Activated CD4-positive, CD25-positive, alpha-beta regulatory T cell (primary cell): ENCODE measurements at places on chromosomes 12 and 14.

GRCh38 chr14:72558721-72559120 lies 335.2 kb downstream of the DPF3 start:
- DNase-seq = no peak

GRCh38 chr12:12010277-12011039 lies 60.3 kb upstream of the BCL2L14 start:
- DNase-seq = no peak

- no peak for DNase-seq
These were observed 545.6 kb downstream of the SNAPC1 start for GRCh38 chr14:62307844-62308243.

DNA sequence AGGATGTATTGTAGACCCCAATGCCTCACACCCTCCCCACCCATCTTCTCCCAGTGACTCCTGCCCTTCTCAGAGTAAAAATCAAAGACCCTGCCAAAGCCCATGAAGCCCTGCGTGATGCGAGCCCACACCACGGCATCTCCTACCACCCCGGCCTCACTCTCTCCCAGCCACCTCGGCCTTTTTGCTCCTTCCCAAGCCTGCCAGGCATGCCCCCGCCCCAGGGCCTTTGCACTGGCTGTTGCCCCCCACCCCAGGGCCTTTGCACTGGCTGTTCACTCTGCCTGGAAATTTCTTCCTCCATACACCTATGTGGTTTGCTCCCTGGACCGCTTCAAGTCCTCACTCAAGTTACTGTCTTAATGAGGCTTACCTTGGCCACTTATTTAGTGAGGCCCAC lies 5.0 kb upstream of the CHGA start:
- no peak for DNase-seq

DNA sequence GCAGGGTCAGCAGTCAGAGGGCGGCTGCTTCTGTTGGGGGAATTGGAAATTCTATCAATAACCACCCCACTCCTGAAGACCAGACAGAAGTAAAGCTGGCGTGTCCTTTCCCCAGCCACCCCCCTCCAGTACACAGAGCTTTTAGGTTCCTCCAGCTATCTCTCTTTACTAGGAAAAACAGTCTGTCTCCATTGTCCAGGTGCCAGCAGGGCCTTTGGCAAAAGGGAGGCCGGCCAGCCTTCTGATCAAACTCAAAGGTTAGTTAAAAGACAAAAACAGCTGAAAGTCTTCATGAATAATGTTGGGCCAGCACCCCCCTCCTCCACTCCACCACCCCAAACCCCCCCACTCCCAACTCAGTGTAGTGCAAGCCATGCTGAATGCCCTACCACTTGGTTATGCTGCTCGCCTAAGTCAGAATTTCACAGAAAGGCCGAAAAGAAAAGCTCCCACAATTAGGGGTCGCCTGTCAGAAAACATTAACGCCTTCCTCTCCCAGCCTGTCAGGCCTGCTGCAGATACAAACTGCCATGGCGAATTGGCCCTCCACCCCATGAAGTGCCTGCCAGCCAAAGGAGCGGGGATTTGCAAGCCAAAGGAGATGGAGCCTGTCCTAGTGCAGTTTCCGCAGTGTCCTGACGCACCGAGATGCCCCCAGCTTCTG lies 8.9 kb downstream of the ASCL1 start:
- no peak for DNase-seq

GRCh38 chr14:82805892-82806825 lies 1272.5 kb upstream of the SEL1L start:
- no peak for DNase-seq

GRCh38 chr12:132448463-132448820 lies 41.5 kb upstream of the FBRSL1 start:
- no peak for DNase-seq

DNA sequence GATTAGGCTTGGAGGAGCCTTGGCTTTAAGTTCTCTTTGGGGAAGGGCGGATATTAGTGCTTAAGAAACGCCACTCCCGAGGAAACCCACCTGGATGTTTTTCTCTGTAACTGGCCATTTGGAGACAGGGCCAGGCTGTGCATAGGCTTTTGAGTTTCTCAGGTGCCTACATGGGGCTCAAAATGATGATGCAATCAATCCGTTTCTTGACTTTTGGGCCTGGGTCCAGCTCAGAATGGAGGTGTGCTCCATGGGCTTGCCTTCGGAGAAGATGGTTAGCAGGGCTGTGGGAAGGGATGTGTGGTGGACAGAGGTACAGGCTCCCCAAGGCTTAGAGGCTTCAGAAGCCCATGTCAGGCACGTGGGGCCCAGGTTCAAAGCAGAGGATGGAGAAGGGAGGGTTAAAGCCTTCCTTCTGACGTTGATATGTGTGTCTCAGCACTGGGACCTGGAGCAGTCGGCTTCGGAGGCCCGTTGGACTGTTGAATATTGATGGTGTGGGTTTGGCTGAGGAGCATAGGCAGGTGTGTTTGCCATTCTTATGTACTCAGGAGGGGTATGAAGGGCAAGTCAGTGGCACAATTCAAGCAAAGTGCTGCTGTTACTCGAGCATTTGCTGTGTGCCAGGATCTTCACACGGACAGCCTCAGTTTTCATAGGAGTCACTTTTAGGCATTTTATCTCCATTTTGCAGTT lies 82.8 kb downstream of the SLC25A47 start:
- DNase-seq = no peak

GRCh38 chr12:49037111-49037946 lies 18.8 kb upstream of the PRKAG1 start:
- DNase-seq = no peak

DNA sequence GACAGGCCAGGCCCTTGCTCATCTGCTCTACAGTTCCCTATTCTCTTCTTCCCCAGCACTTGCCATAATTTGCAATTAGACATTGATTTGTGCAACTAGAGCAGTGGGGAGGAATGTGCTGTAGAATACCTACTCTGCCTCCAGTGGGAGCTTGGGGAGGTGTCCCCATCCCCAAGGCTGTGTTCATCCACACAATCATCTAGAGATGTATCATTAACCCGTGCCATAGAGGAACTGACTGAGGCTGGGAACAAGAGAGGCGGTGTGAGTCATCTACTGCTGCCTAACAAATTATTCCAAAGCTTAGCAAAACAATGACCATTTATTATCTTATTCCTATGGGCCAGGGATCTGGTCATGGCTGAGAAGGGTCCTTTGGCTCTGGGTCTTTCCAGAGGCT lies 5.1 kb upstream of the OTUB2 start:
- no peak for DNase-seq

- DNase-seq = no peak
These were observed 2.4 kb upstream of the IL25 start for GRCh38 chr14:23370221-23370620.

DNA sequence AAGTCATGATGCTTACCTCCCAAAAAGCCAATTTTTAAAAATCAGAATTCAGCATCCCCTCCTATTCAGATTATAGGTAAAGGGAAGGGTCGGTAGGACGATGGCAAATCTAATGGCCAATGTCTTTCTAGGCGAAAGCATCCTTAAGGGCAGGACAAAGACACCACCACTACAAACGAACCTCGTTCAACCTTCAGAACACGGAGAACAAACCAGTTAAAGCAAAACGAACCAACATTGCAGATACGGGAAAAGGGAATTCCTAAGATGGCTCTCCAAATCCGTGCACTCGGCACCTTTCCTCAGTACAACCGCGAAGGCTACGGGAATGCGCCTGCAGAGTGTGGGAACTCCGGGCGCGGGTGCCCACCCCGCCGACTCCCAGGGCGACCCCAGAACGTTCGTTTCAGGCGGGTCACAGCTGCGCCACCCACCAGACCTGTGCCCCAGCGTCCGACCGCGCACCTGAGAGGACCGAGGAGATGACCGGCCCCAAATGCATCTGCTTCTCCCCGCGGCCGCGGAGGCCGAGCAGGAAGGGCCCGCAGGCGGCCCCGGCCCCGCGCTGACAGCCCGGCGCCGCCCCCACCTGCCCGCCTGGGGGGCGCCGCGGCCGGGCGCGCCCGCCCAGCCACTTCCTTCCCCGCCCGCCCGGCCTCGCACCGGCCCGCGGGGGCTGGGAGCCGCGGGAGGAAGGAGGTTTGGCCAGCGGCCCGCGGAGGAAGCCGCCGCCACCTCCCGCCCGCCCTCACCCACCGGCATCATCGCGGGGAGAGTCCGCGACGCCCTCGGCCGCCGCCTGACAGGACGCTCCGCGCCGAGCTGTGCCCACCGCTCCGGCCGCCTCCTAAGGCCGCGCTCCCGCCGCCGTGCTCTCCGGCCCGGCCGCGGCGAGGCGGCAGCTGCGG lies 578 bp downstream of the PPP1R13B start:
- no peak for DNase-seq

GRCh38 chr12:107139787-107140186 lies 46.4 kb upstream of the CRY1 start:
- no peak for DNase-seq

GRCh38 chr14:72701605-72702004 lies 192.3 kb downstream of the DPF3 start:
- DNase-seq = no peak

DNA sequence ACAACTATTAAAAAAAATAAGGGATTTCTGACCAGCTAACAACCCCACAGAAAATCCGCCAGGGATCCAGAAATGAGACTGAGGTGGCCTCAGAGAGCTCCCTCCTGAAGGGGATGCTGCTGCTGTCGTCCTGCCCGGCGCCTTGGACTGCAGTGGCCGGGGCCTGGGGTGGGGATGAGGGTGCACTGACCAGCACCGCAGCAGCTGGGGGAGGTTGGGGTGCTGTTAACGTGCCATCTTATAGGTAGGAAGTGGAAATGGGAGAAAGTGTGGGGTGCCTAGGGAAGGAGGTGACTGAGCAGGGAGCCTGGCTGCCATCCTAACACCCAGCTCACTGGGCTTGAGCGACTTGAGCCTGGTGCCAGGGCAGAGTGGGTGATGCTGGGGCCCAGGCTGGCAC lies 32.0 kb downstream of the DDX11 start:
- DNase-seq = no peak

DNA sequence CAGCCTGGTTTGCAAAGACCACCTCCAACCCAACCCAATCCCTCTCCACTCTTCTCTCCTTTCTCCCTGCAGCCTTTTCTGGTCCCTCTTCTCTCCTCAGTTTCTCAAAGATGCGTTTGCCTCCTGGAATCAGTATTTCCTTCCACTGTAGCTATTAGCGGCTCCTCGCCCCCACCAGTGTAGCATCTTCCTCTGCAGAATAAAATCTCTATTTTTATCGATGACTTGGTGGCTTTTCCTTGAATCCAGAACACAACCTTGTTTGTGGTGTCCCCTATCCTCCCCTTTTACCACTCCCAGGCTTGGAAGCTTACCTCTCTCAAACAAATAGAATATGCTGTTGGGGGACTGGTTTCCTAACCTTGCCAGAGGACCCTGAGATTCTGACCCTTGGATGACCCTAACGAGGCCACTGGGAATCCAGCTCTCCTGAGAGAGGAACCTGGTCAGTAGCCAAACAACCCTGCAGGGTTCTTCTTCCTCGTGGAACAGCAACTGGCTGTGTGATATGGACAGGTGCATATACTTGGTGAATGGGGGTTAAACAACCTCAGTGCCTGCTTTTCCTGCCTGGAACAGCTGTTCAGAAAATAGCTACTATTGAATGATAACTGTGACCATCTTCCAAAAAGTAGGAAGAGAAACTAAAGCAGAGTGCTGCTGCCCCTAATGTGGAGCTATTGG lies 4.4 kb downstream of the WNT1 start:
- DNase-seq = no peak

DNA sequence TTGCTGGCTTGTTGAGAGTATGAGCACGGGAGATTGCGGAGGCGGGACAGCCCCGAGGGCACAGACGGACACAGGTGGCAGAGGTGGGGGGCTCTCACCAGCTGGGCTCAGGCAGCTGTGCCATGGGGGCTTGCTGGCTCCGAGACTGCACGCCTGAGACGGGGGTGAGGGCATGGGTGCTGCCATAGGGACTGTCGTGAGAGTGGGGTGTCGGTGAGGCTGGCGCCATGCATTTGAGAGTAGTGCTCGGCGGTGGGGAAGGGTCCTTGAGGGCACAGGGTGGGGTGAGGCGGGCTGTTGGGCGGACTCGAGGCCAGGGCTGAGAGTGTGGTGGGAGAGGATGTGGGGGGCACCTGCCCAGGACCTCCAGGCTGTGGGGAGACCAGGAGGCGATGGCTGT lies 40.7 kb upstream of the TEX22 start:
- no peak for DNase-seq

DNA sequence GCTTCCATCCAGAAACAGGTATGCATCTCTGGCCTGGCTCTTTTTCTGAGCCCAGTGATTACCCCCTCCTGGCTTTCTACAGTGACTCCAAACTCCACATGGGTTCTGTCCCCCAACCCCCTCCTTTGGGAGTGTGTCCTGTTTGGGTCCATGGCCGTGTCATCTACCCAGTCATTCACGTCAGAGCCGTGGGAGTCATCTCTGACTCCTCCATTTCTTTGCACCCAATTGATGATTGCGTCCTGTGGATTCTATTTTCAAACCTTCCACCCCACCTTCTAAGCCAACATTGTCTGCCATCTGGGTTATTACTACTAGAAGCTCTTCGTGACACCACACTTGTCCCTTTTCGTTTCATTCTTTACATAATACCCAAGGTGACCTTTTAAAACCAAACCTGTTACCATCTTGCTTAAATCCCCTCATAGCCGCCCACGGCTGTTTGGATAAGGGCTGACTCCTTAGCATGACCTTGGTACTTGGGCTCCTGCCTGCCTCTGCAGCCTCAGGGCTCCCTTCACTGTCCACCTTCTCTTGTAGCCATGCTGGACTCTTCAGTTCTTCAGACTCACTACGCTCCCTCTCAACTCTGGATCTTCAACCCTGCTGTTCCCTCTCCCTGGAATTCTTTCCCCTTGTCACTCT lies 38.1 kb upstream of the NT5DC3 start:
- DNase-seq = no peak

DNA sequence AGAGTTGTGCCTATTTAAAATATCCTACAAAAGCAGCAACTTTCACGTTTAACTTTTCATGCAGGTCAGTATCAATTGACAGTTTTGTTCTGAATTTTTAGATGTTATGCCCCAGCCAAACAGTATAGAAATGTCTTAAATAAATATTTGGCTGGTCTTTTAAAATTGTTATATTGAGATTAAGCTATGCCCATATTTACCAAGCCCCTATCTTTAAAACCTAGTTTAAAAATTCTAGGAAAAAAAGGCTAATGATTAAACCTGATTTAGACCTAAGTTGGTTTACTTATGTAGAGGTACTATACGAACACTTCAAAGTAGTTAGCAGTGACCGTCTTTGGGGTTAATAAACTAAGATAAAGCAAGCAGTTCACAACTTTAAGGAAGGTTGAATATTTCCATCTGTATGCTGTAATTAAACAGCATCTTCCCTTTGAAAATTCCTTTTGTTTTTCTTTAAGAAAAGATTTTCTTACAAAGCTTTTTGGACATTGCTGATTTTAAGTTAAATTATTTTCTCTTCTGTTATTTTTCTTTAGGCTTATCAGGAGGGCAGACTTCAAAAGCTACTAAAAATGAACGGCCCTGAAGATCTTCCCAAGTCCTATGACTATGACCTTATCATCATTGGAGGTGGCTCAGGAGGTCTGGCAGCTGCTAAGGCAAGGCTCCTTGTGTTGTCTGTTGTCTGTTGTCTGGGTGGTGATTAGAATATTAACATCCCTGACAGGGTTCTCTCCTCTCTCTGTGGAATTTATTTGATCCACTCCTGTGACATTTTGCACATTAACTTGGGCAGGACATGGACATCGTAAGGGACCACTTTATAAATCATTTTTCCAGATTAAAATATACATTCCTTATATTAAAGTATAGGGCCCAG lies 7.5 kb downstream of the EID3 start:
- DNase-seq = no peak

- no peak for DNase-seq
These were observed 47.3 kb downstream of the WDR20 start for GRCh38 chr14:102187044-102187443.
